ENCODE measurements at places on chromosomes 4 and X.

GRCh38 chr4:169090484-169091215 lies 80.6 kb upstream of the CBR4 start:
- no peak for DNase-seq

DNA sequence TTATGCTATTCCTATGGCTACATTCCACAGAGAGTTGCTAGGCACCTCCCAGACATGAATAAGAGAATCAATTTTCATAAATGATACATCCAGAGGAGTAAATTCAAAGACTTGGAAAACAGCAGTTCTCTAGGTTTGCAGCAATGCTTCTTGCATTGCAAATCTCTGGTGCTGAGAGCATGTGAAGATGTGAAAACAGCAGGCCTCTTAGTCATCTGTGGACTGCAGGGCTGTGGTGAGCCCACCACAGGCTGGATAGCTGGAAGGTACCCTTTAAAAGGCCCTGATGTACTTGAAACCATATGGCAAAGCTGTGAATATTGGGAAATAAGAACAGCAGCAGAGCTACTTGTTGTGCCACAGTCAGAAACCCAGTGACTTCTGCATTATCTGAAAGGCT lies 2135.9 kb downstream of the ARAP2 start:
- no peak for DNase-seq

GRCh38 chrX:139930916-139931645 lies 1.8 kb downstream of the ATP11C start:
- DNase-seq = no peak

- no peak for DNase-seq
Measured at GRCh38 chr4:48503233-48504025, 13.4 kb downstream of the ZAR1 start.

GRCh38 chrX:43809463-43809862 lies 72.8 kb downstream of the MAOB start:
- no peak for DNase-seq

GRCh38 chr4:166123546-166123945 lies 250.5 kb downstream of the TLL1 start:
- no peak for DNase-seq

DNA sequence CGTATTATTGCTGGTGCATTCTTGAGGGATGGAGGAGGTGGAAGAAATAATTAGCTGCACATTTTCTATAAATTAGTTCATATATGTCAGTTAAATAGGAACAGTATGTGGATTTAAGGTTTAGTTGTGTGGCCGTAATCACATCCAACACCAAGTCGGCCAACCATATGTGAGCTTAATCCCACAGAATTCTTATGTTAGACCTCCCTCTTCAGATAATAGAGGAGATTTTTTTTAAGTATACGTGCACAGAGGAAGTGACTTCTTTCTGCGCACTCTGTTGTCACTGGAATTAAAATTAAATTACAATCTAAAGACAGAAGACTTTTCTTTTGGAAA lies 2.1 kb downstream of the SEPTIN11 start:
- DNase-seq = no peak

DNA sequence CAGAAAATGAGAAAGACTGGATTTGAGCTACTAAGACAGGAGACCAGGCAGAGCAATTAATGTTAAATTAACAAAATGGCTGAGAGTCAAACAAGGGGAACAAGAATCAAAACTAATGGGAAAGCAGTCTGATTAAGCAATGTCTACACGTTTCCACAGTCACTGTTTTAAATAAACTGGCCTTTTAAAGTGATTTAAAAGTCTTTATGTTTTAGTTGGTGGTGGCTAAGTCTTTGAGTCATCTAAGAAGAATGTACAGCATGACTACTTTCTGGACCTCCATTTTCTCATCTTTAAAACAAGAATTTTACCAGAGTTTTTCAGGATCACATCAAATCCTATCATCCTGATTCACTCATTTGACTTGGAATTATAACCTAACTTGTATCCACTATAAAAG lies 233.8 kb downstream of the ENOX2 start:
- no peak for DNase-seq

DNA sequence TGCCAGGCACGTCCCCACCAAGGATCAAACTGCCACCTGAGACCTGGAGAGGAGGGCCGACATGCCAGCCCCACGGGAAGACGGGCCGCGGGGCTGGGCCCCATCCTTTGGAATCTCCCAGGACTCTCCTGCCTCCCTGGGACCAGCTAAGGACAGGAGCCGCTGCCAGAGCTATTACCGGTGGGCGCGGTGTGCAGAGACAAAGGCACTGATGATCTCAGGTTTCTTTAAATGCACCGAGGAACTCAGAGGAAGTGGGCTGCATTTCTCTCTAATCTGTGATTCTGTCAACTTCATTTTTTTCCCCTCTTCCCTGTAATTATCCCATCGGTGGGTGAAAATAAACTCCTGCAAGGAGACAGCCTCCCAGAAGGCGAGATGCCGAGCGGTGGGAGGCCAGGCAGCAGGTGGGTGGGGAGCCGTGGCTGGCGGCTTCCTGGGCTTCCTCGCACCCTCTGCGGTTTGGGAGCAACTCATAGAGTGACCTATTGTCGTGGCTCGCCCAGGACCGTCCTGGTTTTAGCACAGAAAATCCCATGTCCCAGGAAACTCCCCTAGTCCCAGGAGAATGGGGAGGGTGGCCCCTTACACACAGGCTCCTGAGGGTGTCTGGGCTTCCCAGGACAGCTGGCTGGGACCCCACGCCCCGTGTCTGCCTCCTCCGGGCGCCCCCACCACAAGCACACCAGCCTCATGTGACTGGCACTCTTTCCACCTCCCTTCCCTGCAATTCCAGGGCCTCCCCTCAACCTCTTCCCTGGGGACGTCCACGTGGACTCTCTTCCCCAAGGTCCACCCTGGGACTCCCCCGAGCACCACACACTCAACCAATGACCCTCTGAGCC lies 62.3 kb upstream of the ADRA2C start:
- no peak for DNase-seq

DNA sequence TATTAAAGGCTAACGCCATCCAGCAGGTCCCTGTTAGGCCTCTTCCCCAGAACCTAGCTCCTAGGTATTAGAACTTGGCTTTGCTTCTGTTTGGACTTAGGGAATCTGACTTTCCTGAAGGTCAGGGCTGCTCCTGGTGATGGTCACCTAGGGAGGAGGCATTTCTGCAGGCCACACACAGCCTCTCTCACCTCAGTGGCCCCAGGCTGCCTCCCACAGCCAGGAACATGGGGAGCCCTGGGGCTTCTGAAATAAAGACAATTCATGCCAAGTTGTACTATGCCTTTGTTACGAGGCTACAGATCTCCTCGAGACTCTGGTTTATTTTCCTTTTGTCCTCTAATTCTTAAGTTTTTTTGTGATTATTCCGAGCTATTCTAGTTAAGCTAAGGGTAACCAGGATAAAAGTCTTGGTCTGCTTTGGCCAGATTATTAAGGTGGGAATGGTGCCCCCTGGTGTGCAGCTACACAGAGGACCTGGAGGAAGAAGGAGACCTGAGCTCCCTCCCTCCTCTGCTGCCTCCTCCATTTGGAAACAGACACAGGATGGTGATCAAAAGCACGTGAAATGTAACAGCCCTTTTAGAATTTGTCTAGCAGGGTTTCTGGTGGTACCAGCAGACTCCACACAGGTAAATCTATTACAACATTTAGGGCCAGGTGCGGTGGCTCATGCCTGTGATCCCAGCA lies 131.0 kb downstream of the DCLK2 start:
- no peak for DNase-seq

All from stimulated activated CD8-positive, alpha-beta memory T cell treated with anti-CD3 and anti-CD28 coated beads, Interleukin-15, amount 100 ng/mL, for 24 hours (primary cell).